Mucosa of gallbladder (tissue), 1 donor: ENCODE measurements at places on chromosomes 1 and 21. TPM values are rescaled to one million over a fixed set of nuclear protein-coding genes. Genes with fewer than 3 reads are reported as not detected.

DNA sequence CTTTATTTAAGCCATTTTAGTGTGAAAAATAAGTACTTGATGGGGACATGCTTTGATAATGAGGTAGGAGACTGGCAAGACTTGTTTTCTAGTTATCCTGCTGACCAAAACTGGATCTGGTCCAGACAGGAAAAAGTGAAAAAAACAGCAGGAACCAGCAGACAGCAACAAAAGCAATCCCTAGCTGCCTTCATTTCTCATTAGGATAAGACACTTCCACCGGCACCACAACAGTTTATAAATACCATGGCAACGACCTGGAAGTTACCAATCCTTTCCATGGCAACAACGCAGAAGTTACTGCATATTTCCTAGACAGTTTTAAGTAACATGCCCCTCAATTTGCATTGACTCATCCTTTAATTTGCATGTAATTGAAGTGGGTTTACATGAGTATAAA lies 993.8 kb upstream of the NCAM2 start:
- DNase-seq = no peak

DNA sequence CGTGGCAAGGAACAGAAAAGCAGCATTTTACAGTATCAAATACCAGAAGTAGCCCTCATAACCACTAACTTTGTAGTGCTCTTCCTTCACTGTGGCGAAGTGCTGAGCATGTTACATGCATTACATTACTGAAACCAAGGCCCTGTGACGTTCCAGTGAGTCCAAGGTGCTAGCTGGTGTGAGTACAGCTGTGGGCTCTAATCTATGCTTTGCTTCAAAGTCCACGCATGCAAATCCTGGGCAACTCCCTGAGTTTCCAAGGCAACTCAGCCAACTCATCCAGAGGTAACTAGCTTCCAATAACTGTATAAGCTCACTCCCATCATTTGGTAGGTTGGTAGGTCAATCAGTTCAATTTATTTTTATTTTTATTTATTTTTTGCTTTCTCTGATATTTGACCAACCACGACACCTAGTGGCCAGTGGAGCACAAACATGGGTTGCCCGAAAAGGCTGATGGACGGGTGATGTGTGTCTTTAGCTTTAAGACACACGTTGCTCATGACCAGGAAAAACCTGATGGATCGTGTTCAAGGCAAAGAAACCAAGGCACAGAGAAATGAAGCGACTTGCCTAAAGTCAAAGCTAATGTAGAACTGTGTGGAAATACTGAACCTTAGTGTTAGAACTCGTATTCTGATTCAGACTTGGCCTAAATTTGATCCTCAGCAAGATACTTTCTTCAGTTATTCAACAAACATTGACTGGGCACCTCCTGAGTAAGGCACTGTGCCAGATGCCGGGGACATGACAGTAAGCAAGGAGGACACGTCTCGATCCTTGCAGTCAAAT lies 73.0 kb downstream of the GNG12 start:
- DNase-seq = peak; percentile 86

DNA sequence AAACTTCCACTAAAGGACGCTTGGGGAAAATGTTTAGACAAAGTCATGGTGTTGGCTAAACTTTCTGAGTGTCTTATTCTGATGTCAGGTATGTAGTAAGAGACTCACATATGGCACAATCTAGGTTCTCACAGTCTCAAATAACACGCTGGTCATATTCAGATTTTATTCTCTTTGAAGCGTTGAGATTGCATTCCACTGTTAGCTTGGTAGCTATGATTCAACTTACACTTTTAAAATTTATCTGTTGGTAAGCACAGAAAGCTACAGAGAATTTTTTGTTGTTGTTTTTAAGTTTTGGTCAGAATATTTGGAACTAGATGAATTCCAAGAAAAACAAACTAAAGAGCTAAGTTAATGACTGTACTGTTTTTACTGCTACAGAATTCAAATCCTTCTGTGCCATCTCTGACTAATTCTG lies 126.7 kb downstream of the PRRX1 start:
- DNase-seq = no peak

DNA sequence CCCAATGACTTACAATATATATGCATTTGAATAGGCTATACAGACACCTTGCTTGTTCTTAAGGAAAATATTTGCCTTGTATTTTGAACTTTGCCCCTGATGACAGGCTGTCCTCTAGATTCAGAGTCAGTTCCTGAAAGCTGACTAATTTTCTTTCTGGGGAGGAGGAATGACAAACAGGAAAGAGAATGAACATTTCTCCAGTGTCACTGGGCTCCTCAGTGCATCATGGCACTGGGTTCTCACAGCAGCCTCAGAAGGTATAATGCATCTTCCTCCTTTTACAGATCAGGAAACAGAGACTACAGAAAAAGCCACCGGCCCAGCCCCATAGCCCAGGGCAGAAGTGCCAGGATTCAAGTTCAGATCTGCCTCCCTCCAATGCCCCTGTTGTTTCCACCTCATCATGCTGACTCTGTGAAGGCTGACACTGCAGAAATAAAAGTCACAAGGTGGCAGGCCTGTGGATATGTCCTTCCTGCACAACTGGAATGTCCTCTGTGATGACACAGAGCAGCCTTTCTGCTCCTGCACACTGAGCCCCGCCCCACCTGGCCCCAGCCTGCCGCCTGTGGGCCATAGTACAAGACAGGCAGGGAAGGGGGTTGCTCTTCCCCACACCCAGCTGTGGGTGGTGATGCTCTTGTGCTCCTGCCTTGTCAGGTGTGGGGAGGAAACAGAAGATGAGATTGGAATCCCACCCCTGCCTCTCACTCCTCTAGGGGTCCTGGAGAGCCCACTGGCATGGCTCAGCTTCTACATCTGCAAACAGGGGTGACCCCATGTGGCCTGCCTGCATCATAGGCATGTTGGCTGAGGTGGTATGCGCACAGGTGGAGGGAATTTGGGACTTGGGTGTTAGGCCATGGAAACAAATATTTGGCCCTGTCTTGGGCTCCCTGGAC lies 6.4 kb downstream of the TTC22 start:
- peak; percentile 68 for DNase-seq

DNA sequence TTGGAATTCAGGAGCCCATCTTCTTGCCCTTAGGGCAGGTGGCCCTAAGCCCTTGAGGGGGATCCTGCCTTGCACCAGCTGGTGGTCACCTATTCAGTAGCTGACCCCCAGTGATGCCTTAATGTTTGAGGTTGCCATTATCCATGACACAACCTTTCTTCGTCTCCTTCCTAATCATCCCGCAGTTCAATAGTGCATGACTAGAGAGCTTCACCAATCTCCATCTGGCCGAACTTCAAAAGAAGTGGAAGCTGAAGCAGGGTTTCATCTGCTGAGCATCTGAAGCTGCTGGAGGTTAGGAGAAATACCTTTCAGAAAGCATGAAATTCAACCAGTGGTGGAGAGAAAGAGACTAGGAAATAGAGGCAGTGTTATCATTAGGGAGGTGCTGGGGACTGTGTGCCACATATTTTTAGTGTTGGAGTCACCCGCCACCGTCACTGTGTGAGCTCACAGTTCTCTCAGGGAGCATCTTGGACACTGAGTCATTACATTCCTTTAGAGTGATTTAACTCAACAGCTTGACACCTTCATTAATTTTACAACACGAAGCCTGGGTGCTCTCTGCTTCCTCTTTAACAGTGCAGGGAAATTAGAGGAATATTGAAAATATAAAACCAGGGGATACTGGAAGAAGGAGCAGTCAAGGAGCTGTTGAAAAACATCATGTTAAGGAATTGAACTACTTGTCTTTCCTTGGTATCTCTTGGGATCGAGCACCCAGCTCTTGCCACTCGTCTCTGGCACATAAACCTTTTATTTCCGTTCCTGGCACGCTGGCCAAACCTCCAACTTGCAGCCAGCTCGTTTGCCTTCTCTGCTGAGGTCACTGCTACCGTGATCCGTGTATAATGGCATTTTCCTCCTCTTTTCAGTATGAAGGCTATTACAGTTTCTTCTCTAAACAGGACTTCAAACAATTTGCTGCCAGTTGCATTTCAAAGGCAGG lies 53.6 kb downstream of the PEX14 start:
- DNase-seq = peak; percentile 66

GRCh38 chr1:210292231-210292871 lies 36.4 kb upstream of the HHAT start:
- DNase-seq = peak; percentile 45

DNA sequence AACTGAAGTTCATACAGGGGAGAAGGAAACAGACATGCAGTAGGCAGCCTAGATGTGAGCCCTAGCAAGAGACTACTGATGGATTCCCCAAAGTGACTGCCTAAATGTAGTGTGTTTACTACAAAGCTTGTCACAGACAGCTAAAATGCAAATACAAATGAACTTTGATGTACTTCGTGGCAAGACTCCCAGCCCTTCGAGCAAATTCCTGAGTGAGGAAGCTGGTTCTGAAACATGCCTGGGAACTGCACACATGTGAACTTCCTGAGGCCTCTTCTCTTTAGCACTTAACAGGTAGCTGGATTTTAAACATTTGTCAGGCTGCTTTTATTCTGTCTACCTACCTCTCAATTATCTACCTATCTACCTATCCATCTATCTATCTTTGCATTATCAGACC lies 6.7 kb upstream of the IRF2BP2 start:
- no peak for DNase-seq

- no peak for DNase-seq
Observed at GRCh38 chr1:171484760-171485374, 463 bp upstream of the PRRC2C start.

GRCh38 chr1:225434046-225434445 lies 6.2 kb upstream of the LBR start:
- no peak for DNase-seq

DNA sequence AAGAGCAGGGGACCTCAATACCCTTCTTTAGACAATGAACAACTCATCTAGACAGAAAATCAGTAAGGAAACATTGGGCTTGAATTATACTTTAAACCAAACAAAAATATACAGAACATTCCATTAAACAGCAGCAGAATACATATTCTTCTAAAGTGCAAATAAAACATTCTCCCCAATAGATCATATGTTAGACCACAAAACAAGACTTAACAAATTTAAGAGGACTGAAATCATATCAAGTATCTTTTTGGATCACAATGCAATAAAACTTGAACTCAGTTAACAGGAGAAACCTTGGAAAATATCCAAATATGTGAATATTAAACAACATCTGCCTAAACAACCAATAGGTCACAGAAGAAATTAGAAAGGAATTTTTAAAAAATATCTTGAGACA lies 47.7 kb upstream of the HP1BP3 start:
- no peak for DNase-seq

DNA sequence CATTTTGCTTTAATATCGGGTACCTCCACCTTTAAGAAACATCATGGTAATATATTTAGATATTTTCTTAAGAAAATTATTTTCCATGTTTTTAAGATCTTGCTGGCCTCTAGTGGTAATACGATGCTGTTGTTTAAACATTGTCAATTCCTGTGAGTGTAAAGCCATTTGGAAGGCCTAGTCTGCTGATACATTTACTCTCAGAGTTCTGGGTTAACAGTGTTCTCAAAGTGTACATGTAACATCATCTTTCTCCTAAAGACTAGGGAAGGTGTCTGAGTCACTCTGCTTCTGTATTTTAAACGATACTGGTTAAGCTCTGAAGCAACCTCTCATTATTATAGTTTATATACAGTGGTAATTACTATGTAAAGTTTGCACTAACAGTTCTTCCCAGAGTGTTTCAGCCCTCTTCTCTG lies 189.1 kb downstream of the RASAL2 start:
- DNase-seq = no peak

DNA sequence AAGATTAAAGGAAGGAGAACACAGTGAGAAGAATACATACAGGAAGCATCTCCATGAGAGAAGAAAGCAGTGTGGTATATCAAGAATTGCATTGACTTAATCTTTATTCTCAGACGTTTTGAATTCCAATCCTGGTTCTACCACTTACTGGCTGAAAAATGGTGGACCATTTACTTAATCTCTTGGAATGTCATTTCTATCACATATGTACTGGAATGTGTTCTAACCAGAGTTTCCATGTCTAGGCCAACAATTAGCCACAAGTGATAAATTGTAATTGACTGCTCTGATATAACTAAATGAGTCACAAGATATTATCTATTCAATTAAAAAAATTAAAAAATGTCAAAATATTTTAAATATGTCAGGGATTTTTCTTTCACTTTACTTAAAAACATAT lies 626.1 kb downstream of the PTPRC start:
- DNase-seq = no peak

- no peak for DNase-seq
Observed at GRCh38 chr21:29288239-29288638, 10.5 kb upstream of the BACH1 start.

DNA sequence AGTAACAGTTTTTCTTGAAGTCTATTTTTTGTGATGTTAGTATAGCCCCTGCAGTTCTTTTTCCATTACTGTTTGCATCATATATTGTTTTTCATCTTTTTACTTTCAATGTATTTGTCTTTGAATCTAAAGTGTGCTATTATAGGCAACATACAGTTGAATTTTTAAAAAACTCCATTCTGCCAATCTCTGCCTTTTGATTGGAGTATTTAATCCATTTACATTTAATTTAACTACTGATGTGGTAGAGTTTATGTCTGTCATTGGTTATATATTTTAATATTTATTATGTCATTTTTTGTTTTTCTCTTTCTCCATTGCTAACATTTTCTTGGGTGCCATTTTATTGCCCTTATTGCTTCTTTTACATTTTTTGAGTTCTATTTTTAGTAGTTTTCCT lies 296.3 kb downstream of the HMCN1 start:
- DNase-seq = no peak

DNA sequence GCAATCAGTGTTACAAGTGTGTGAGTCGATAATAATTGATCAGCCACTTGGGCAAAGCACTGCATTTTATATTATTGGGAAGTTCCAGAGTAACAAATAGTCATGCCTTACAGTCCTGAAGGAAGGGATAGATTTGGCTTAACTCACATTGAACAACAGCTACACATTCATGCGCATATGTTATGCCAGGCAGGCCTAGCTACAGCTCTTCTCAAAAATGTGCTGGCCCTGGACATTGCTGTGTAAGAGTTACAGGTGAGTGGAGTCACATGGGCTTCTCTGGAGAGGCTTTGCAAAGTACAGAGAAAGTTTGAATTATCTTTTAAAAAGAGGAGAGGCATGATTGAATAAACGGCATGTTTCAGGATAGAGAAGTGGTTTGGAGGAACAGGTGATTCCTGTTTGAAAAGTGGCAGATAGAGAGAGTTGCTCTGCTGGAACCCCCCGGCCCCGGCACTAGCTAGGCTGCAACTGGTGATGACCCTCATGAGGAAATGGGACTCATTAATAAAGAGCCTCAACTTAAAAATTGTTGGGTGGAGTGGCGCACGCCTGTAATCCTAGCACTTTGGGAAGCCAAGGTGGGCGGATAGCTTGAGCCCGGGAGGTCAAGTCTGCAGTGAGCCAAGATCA lies 200.6 kb downstream of the CRB1 start:
- no peak for DNase-seq

- no peak for DNase-seq
Observed at GRCh38 chr21:45938811-45939520, 42.6 kb upstream of the COL6A1 start.

- no peak for DNase-seq
Observed at GRCh38 chr21:39422527-39423241, 22.9 kb downstream of the LCA5L start.

Gene SLC1A7
- total RNA-seq = 21.1 TPM

Gene LORICRIN
- not detected for total RNA-seq

Gene USP1
- 18.6 TPM for total RNA-seq

Gene FAM229A
- 11.1 TPM for total RNA-seq

Gene NBPF3
- total RNA-seq = 16.4 TPM

Gene PRRC2C
- total RNA-seq = 134 TPM

Gene CDA
- 1.6 TPM for total RNA-seq

Gene CASQ2
- total RNA-seq = 3.9 TPM

Gene GUCA2B
- total RNA-seq = 7.9 TPM

Gene UBE2U
- total RNA-seq = not detected

Gene GJA8
- not detected for total RNA-seq

Gene LCE1A
- total RNA-seq = not detected

Gene TMEM200B
- total RNA-seq = 8.5 TPM

Gene RSPH1
- 5.6 TPM for total RNA-seq

Gene NECTIN4
- total RNA-seq = 20.3 TPM
